ENCODE measurements at places on chromosomes 2 and 18.

GRCh38 chr2:221553333-221553732 lies 18.8 kb downstream of the EPHA4 start:
- DNase-seq, result no peak

GRCh38 chr2:47093626-47094025 lies 61.5 kb downstream of the STPG4 start:
- DNase-seq, result no peak

GRCh38 chr2:84796798-84797197 lies 84.1 kb downstream of the TRABD2A start:
- no peak for DNase-seq

- no peak for DNase-seq
Measured at GRCh38 chr18:71986351-71987050, 557.6 kb downstream of the CBLN2 start.
